ENCODE measurements at places on chromosomes 5 and 9. TPM values are rescaled to one million over a fixed set of nuclear protein-coding genes. Genes with fewer than 3 reads are reported as not detected.

- no peak for DNase-seq
Observed at GRCh38 chr9:131728546-131728910, 11.3 kb downstream of the RAPGEF1 start.

Gene FGF18
- polyA plus RNA-seq, result not detected

DNA sequence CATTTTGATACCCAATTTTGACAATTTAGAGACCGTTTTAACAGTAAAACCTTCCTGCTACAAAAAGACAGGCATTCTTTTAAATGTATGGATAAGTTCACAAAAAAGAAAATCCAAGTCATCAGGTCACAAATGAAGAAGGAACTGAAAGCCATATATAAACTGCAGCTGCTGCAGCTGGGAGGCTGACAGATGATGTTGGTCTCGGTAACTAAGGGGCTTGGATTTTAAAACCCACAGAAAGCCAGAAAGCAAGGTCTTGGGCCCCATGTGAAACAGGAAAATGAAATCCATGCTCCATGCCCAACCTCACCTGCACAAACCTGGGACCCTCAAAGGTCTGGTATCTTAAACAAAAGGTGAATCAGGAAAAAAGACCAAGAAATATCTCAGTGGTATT, 15.7 kb upstream of the C5orf34 start:
- no peak for DNase-seq

Gene CATSPER3
- not detected for polyA plus RNA-seq

- no peak for DNase-seq
Observed at GRCh38 chr5:180052211-180052818, 19.2 kb downstream of the RNF130 start.
